ENCODE measurements at places on chromosomes 4 and X.

- no peak for DNase-seq
Observed at GRCh38 chr4:122762966-122763716, 30.6 kb downstream of the BBS12 start.

DNA sequence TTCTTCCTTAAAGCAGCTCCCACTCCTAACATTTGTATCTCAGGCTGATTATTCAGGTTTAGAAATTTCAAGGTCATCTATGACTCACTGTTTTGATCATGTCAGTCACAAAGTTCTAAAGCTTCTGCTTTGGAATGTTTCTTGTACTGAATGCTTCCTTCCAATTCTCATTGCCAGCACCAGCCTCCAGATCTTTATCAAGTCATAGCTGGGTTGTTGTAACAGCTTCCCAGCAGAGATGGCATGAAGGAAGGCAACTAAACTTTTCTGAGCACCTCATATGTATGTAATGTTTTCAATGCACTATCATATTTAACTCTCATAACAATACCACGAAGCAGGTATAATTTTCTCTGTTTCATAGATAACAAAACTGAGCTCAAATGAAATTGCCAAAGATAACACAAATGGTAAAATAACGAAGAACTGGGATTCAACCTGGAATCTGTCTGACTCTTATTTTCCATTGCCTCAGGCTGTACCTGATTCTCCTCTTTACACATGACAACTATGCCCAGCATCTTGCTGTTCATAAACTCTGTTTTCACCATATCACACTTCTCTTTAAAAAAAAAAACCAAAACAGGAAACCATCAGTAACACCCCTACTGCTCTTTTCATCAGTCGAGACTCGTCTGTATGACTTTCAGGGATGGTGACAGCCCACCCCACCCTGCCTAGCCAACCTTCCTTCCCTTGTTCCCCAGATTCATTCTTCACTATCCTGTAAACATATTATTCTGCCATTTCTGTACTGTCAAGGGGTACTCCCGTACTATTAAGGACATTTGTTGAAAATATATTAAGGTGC is 13.4 kb downstream of the TRPC3 start:
- no peak for DNase-seq

GRCh38 chrX:120406638-120407037 is 44.7 kb downstream of the ATP1B4 start:
- DNase-seq: no peak

GRCh38 chrX:115017455-115017854 is at the start of gene IL13RA2:
Gene IL13RA2, minus strand, starts transcription at chrX:115017616. Its CDS starts 347 bp downstream, at chrX:115017269.
- DNase-seq: no peak

DNA sequence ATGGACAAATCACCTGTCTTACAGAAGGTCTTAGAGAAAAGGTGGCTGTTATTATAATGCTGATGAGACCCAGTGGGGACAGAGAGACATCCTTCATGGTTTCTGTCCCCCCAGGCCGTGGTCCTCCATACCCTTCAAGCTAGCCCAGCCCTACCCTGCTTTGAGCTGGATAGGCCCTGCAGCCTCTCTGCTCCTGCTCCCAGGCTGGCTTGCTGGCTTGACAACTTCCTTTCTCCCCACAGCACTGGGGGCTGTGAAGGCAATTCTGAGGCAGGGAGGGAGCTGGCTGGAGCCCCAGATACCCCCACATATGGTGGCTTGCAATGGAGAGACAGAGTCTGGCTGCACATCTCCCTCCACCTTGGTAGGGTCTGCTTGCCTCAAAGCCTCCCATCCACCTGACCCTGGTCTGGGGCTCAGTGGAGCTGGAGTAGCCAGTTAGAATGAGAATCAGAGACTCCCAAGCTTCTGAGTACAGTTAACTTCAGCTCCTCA is 118.2 kb downstream of the PJA1 start:
- no peak for DNase-seq

DNA sequence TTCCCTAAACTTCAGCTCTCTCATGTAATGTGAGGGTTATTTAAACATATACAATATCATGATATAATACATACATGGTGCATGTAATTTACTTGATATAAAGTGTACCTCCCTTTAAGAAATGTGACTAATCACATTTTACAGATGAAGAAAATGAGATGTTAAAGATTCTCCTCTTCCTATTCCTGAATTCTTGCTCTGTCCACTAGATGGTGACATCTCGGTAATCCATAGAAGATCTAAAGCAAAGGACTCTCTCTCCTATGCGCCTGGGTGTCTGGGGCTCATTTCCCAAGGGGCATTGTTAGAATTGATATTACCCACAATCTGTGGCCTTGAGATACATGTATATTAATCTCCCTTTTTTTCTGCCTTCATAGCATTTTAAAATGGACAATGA is 804.9 kb downstream of the RAB28 start:
- DNase-seq: no peak

GRCh38 chr4:37450309-37450708 is 205.8 kb downstream of the NWD2 start:
- no peak for DNase-seq

DNA sequence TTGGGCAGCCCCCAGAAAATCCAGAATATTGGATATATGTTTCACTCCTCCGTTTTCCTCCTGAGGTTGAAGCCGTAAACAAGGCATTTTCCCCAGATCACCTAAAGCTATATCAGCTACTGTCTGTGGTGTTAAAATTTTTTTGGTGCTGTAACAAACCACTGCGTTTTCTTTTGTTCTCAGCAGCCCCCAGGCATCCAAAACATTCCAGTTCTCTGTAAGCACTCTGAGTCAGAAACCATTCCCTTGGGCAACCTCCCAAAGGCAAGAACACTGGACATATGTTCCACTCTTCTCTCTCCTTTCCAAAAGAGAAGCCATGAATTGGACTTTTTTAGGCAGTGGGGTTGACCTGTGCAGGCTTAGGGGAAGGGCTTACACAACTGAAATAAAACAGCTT is 310.9 kb downstream of the MID1IP1 start:
- peak; percentile 2 for DNase-seq

GRCh38 chr4:88965053-88965452 is 91.9 kb downstream of the FAM13A start:
- no peak for DNase-seq

DNA sequence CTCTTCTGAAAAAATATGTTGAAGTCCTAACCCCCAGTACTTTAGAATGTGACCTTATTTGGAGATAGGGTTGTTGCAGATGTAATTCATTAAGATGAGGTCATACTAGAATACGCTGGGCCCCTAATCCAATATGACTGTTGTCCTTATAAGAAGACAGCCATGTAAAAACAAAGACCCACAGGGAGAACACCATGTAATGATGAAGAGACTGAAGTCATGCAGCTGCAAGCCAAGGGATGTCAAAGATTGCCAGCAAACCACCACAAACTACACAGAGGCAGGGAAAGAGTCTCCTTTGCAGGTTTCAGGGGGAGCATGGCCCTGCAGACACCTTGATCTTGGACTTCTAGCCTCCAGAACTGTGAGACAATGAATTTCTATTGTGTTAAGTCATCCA is 37.4 kb downstream of the CXorf58 start:
- no peak for DNase-seq

GRCh38 chr4:172845281-172845680 is 323.3 kb upstream of the GALNT7 start:
- DNase-seq: no peak

- peak; percentile 1 for DNase-seq
Observed at GRCh38 chrX:106039920-106040319, 1.4 kb upstream of the SERPINA7 start.

DNA sequence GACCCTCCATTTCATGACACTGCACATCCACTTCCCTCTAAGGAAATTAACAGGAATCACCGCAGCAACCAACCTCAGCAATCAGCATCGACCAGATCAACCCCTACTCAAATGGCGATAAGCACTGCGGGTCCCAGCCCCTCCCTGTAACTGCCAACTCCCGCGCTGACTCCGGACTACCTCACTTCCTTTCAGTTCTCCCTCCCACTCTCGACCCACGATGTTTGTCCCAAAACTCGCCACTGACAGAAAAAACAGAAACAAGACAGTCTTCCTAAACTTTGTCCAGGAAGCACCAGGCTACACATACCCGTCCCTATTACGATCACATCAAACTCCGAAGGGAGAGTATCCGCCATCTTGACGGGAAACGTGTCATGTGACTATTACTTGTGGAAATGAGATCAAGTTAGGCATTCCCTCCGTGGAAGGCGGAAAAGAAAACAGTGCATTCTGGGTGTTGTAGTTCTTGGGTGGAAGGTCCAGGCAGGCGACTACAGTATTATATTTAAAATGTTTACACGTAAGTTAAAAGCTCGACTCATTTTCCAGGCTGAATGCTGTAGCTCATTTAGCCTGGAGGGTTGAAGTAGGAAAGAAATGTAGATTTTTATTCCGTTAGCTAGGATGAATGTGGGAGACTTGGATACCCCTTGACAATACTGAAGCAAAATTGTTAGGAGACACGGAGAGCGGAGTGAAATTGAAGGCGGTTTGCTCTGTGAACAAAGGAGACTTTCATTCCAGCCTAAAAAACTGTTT is at the start of gene CHM:
Gene CHM, minus strand, starts transcription at position 385 of the 762 bp plus-strand sequence. Its CDS starts 26 bp downstream, at position 359.
- peak; percentile 66 for DNase-seq

DNA sequence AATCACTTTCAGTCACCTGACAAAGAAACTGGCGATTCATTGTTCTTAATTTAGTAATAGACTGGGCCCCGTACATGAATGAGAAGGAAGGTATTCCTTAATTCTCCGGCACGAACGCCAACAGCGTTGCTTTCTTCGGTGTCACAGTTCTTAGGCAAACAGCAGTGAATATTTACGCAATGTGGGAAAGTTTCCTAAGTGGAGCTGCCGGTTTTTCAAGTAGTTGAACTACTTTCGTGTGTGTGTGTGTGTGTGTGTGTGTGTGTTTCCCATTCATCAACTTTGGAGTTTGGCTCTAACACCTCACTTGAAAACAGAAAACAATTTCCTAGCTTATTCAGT is 651 bp downstream of the NXT2 start:
- DNase-seq: peak; percentile 29

GRCh38 chr4:65391814-65392213 is 278.5 kb downstream of the EPHA5 start:
- DNase-seq: no peak

DNA sequence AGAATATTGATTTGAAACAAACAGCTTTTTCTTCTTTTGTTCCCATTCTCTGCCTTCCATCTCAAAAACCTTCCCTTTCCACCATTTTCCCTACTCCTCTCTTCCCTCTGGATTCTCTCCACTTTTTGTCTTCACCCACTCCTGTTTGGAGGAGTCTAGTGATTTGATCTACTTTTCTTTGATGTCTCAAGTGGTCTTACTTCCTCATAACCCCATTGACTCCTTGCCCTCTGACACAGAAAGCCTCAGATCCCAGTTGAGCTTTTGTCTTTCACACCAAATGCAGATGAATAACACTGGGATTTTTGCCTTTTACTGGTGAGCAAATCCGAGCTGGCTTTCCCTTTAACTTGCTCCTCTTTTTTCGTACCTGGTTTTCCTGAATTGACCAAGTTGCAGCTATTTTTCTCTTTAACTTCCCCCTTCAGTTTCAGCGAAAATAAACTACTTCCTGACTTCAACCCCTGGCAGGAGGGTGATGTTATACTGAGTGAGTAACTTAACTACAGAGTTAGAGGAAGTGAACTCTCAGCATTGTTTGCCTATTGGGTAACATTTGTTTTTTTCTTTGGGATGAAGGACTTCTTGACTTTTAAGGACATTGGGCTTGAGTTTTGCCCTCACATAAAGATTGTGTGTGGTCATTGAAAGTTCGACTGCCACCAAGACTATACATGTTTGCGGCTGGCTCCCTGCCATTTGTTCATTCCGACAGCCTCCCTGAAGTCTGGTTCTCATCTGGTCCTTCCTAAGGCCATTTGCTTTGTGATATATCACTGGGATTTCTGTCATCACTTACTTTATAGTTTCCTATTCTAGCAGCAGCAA is 392.8 kb upstream of the NR3C2 start:
- no peak for DNase-seq

- no peak for DNase-seq
Observed at GRCh38 chr4:151446208-151446607, 37.2 kb downstream of the FHIP1A start.

- no peak for DNase-seq
Observed at GRCh38 chr4:120798570-120798969, 124.0 kb downstream of the PRDM5 start.

GRCh38 chr4:38769857-38770256 is 12.9 kb downstream of the TLR10 start:
- DNase-seq: no peak

DNA sequence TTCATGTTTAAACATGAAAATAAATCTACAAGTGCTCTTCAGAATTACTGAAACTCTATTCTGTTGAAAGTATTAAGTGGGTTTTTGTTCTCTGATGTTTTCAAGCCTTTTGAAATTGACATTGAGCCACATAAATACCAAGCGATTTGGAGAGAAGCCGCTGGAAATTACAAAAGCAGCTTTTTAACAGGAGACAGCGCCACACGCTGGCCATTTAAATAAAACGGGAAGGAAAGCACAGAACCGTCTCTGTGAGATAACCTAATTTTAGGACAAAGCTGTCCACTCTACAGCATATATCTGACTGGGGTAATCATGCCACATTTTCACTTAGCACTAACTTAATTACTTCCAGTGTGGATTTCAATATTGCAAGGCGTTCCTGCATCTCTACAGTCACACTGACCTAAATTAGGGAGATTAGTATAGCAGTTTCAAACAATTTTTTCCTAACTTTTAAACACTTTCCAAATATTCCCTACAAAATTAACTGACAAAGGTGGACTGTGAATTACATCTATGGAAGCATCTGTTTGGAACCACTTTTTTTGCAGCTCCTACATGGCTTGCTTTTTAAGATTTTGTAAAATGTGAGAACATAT is 6.8 kb upstream of the ANOS1 start:
- DNase-seq: no peak

GRCh38 chr4:123977641-123978081 is 581.1 kb downstream of the SPRY1 start:
- DNase-seq: no peak

- DNase-seq: no peak
Observed at GRCh38 chrX:149365061-149365460, 140.0 kb downstream of the IDS start.

- peak; percentile 5 for DNase-seq
Observed at GRCh38 chrX:39725928-39726619, 371.7 kb downstream of the BCOR start.

DNA sequence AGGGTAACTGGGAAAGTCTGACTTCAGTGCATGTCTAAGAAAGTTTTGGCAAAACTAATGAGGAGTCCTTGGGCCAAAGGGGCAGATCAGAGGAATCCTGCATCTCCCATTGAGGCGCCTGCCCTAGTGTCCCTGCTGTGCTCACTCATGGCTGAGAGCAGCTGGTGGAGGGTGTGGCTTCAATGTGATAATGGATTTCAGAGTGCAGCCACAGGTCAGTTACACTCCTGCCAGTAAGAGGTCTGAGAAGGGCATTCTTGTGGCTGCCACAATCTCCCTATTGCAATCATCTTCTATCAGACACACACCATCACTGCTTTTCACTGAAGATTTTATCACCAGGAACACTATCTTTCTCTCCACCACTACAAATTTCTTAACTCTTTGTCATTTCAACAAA is 457.1 kb downstream of the MID1IP1 start:
- no peak for DNase-seq

- no peak for DNase-seq
Observed at GRCh38 chr4:7855731-7856130, 83.9 kb downstream of the AFAP1 start.

GRCh38 chr4:189355590-189355989 is 585.1 kb upstream of the FRG1 start:
- no peak for DNase-seq

Measured in RWPE1 (cell line).